ENCODE measurements at places on chromosomes 3 and 15.
A peak's percentile ranks its signal among the peaks of the same experiment; 100 is the strongest.

GRCh38 chr3:108106031-108106430 is 15.2 kb upstream of the CD47 start:
- DNase-seq = no peak

- no peak for DNase-seq
Observed at GRCh38 chr15:71043373-71043772, 71.9 kb upstream of the THSD4 start.

- DNase-seq = peak; percentile 17
Observed at GRCh38 chr3:128878556-128879124, 780 bp upstream of the ACAD9 start.

DNA sequence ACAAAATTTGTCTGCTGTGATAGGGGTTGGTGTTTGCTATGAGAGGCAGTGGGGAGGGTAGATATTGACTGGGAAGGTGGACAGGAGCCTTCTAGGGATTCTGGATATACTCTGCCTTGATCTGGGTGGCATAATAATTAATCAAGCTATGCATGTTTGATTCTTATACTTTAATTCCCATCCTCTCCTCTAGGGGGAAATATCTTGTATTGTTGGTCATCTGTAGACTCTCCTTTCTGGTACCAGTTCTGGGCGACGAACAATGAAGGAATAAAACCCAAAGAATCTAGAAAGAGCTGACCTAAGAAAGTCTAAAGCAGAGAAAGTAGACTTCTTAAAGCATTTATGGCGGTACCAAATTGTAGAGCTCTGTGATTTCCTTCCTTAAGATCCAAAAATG is 198.2 kb upstream of the STRIT1 start:
- DNase-seq = no peak

GRCh38 chr3:106399761-106400160 is 530.9 kb upstream of the CBLB start:
- no peak for DNase-seq

- DNase-seq = no peak
Observed at GRCh38 chr15:63565536-63566186, 31.5 kb upstream of the FBXL22 start.

DNA sequence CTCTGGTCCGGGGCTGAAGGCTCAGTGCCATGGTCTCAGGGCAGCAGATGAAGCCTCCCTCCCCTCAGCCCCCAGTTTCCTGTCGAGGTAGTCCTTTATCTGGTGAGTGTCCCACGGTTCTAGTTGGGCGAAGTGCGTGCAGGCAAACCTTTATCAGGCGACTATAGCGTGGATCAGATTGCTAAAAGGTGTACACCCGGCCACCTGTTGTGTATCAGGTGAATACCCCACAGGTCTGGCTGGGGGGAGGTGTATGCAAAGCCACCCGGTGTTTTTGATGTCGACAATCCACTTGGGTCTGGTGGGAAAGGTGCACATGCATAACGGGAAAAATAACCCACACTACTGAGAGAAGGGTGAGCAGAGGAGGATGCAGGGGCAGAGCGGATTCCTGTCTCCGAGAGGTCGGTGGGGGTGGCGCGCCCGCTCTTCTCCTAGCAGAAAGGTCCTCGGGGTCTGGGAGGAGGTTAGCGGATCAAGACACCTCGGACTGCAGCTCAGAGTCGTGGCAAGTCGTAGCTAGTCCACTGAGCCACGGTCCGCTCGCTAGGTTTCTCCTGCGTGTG is 507 bp downstream of the SLC12A6 start:
- DNase-seq = no peak

GRCh38 chr3:168472783-168473182 is 377.1 kb upstream of the GOLIM4 start:
- no peak for DNase-seq

DNA sequence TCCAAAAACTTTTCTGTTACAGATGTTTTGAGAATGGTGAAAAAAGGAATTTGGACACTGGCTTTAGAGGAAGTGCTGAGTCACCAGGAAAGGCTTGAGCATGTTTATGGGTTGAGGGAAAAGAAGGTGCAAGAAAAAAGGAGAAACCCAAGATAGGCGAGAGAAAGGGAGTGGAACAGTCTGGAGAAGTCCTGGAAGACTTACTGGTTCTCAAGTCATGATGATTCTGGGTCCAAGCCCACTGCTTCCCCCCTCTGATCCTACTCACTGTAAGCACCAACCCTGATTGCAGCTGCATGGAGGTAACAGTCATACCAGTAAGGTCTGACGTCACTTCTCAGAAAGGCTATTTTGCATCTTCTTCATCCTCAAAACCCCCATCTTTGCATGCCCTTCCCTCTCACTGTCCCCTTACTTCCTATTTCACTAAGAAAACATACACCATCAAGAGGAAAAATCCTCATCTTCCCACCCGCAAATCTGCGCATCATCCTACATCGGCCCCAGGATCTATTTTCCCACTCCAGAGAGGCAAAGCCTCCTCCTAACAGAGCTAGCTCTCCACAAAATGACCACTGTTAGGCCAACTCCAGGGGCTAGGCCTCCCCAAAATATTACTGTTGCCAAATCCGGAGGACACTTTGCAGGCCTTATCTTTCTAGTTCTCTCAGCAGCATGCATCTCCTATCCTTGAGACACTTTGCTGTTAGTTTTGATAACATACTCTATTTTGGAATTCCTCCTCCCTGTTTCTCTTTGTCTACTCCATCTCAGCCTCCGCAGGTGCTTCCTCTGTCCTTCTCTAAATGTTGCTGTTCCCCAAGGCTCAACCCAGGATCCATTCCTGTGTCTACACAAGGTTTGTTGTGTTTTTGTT is 3.2 kb upstream of the ATP13A3 start:
- no peak for DNase-seq

GRCh38 chr3:42116466-42116865 is 25.3 kb downstream of the TRAK1 start:
- no peak for DNase-seq

All from effector memory CD8-positive, alpha-beta T cell (primary cell).